ENCODE measurements at places on chromosomes 2 and 18.
A peak's percentile ranks its signal among the peaks of the same experiment; 100 is the strongest.

- no peak for DNase-seq
These were observed 246.8 kb downstream of the HDAC4 start for GRCh38 chr2:239153806-239154591.

GRCh38 chr2:188364033-188364630, 72.5 kb downstream of the GULP1 start:
- DNase-seq = no peak

- no peak for DNase-seq
These were observed 37.4 kb downstream of the PNO1 start for GRCh38 chr2:68195096-68195495.

DNA sequence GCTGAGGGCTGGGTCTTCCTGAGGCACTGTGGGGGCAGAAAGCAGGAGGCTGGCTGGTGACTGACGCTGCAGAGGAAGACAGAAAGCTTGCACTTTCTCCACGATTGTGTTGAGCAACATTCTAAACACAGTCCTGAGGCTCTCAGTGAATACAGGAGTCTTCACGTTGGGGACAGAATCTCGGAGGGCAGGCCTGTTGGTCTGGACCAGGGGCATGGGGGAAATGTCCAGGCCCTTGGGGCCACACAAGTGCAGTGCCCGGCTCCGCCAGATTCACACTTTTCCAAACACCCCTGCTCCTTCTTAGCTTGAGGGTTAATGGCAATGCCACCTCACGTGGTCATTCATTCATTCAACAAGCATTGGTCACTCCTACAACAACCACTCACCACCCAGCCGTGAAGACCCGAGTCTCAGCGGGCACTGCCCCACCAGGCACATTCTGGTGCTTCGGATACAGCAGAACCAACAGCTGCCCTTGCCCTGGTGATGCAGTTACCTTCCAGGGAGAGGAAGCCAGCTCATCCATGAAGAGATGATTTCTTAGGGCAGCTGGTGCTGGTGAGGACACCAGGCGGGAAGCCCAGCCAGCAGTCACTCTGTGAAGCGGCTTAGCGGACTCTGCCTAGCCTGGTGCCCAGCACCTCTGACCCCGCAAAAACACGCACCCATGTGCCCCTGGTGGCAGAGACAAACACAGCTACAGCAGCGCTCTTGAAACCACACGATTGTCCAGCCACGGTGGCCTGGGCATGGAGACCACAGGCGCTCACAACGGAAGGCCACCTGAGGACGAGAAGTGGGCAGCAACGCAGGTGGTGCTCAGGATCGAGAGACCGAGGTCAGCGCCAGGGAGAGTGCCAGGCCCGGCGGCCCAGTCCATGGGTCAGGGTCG, 10.9 kb upstream of the GPC1 start:
- no peak for DNase-seq

DNA sequence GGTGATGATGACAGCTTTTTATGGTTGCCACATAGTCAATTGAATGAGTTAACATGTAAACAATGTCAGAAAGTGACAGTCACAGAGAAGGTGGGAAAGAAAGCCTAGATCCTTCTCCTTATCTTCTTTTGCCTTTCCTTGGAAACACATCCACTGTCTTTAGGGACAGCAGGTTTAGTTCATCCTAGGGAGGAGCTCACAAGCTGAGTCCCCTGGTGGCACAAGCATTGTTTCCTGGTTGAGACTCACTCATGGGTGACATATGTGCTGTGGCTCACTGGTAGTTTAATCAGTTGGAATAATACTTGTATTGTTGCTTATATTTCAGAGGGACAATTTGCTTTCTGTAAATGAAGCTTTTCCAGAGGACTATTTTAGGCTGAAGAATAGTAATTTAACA, 598.5 kb downstream of the CNTNAP5 start:
- no peak for DNase-seq

DNA sequence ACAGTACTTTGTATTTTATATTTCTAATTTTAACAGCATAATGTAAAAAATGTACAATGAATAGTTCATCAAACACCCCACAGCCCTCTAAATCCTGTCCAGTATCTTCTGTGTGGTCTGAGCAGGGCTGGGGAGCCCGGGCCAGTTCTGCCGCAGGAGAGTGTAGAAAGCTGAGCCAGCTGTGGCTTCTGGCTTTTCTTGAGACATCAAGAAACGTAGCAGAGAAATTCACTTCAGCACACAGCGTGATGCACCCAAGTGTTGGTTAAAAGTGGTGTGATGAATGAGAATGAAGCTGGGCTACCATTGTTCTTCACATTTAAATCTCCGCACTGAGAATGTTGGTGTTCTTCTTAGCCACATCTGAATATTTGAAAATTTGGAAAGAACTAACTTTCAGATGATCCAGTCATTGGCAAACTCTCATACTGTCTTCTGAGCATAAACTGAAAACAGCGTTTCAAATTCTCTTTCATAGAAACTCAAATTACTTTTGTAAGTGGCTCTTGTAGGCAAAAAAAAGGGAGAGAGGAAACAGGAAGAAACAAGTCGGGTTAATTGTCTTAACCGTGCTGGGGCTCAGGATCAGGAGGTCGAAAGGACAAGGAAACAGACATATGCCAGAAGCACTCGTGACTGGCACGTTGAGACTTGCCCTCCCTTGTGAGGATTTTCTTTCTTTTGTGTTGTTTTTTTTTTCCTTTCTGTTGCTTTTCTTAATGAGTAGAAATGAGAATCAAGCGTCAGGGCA, 23.4 kb upstream of the TMEM87B start:
- DNase-seq = no peak

DNA sequence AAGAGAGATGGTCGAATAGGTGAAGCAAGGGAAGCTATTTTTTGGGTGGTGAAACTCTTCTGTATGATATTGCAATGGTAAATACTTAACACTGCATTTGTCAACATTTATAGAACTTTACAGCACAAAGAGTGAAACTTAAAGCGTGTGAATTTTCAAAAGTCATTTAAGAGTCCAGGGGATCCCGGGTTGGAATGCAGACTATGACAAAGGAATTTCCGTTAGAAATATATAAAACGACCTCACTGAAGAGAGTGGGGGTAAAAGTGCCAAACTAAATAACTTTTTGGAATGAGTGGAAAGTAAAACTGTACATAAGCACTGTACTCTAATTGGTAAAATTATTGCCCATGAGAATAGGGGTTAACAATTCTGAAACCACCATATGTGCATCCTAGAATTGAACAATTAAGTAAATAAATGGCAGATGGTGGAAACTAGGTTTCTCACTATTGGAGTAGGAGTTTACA, 191.0 kb upstream of the FN1 start:
- no peak for DNase-seq

- DNase-seq = no peak
These were observed 8.7 kb upstream of the IMPA2 start for GRCh38 chr18:11972371-11973174.

GRCh38 chr18:55433648-55434047, 154.3 kb downstream of the TCF4 start:
- DNase-seq = no peak

GRCh38 chr2:190996947-190997346, 17.0 kb downstream of the STAT1 start:
- DNase-seq = no peak

GRCh38 chr2:219149667-219150066, 10.9 kb downstream of the NHEJ1 start:
- no peak for DNase-seq

DNA sequence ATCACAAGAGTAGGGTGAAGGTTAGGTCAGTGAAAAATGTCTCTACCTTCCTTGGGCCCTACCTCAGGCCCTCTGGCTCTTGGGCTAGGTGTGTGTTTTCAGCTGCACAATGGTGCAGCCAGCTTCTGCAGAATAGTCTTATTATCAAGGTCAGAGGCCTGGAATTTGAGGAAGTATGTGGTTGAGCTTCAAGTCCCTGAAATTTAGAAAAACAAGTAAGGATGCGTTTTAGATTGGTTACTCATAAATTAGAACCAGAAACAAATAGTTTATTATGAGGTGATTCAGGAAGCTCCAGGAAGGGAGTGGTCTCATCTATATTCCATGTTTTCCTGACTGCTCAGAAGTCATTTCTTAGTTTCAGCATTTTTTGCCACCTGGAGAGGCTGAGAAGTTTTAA, 204.2 kb upstream of the CELF4 start:
- DNase-seq = no peak

GRCh38 chr2:234625626-234626250, 128.9 kb upstream of the ARL4C start:
- no peak for DNase-seq

- DNase-seq = no peak
These were observed 106.4 kb downstream of the VAPA start for GRCh38 chr18:10020171-10020570.

- no peak for DNase-seq
These were observed 96.2 kb downstream of the MRPS9 start for GRCh38 chr2:105134081-105134480.

GRCh38 chr2:232042911-232043574, 81.5 kb downstream of the DIS3L2 start:
- no peak for DNase-seq

GRCh38 chr18:10230072-10230471, 224.4 kb upstream of the APCDD1 start:
- no peak for DNase-seq

DNA sequence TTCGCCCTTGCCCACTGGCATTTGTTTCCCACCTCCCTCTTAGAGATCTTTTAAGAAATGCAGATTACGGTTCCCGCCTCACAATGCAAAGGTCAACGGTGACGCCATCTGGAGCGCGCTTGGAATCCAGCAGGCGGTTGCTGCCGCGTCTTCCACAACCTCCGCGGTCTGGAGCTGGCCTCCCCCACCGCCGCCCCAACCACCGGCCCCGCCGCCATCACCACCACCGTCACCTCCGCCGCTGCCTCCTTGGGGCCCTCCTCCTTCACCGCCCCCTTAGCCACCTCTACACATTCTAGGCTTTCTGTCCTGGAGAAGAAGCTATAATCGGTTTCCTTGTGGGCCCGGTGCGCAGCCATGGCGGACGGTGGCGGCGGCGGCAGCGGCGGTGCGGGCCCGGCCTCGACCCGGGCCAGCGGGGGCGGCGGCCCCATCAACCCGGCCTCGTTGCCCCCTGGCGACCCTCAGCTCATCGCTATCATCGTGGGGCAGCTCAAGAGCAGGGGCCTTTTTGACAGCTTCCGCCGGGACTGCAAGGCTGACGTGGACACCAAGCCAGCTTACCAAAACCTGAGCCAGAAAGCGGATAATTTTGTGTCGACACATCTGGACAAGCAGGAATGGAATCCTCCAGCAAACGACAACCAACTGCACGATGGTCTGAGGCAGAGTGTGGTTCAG, at the start of gene BOD1L2:
Gene BOD1L2, plus strand, starts transcription at position 132 of the 681 bp plus-strand sequence. Its CDS starts 226 bp downstream, at position 358.
- DNase-seq = no peak

- no peak for DNase-seq
These were observed 13.6 kb downstream of the FRZB start for GRCh38 chr2:182852801-182853200.

- no peak for DNase-seq
These were observed 73.5 kb downstream of the EMX1 start for GRCh38 chr2:72990695-72991438.

GRCh38 chr2:222256250-222256649, 42.5 kb downstream of the PAX3 start:
- no peak for DNase-seq

DNA sequence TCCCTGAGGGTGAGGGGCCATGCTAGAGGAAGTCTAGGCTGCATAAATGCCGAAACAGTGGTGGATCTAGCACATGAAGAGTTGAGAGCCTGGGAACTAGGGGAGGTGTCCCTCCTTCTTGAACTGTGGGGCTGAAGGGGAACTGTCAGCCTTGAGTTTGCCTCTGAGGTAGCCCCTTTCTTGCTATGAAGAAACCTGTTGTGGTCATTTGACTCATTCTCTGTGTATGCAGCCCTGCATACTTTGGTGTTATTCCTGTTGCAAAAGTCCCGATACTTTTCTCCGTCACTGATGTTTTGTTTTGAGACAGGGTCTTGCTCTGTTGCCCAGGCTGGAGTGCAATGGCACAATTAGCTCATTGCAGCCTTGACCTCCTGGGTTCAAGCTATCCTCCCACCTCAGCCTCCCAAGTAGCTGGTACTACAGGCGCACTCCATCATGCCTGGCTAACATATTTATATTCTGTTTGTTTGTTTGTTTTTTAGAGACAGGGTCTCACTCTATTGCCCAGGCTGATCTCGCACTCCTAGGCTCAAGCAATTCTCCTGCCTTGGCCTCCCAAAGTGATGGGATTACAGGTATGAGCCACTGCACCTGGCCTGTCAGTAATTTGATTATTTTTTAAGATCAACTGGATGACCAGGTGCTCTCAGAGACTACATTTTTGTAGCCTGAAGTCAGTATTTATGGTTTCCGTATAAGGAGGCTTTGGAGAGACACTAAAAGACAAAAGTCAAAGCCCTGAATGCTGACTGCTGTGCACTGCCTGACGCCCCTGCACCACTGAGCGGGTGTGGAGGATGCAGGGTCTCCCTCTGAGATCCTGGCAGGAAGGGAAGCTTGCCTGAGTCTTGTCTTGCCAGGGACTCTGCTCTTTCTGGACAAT, 126.0 kb upstream of the MSH6 start:
- no peak for DNase-seq

DNA sequence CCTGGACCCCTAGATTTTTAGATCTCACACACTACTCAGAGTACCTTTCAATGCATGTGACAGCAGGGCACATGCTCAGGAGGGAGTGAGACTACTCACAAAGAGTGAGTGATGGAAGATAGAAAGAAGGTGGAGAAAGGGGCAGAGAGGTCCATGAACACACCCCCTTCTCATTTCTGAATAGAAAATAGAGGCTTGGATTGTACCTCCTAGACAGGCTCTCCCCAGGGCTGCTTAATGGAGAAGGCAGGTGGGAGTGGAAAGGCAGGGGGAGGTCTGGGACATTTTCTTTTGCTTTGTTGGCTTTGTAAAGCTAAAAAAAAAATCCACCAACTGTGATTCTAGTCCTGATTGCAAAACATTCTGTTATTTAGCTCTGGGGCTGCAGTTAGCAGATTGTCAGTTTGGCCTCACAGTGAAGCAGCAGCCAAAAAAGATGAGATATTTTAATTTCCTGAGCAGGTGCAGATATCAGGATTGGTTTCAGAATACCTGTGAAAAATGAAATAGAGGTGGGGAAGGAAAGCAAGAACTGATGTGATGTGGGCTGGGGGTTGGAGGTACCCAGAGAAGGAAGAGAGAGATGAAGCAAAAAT, 119.3 kb upstream of the GYPC start:
- no peak for DNase-seq

DNA sequence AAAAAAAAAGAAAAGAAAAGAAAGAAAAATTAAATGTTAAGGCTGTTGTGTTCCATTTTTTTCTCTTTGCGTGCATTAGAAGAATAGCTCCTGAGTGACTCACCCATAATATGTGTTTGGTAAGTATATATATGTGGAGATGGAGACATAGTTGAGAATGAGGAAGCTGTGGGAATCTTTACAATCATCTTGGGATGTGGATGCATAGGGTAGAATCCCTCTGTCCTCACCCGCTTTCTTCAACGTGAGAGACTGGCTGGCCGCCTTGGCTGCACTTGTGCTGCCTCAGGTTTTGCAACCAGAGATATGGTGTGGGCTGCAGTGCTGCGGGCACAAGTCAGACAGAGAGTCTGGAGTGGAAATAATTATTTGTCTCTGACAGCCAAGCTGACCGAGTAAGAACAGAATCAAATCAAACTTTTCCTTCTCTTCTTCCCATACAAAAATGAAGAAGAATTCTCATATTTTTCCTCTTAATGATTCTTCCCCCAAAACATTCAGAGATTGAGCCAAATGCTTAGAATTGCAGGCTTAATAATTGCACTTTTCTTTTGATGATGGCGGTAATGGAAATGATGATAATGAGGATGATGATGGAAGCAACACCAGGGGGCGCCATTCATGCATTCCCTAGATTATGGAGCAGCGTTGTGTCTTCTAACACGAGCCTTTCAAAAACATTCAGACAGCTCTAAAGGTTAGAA, 48.5 kb downstream of the SERPINB7 start:
- peak; percentile 45 for DNase-seq

Data from WTC11 (cell line).